Mucosa of descending colon (tissue), 3 donors: ENCODE measurements at places on chromosomes 4 and X.

GRCh38 chr4:22999419-22999818 lies 306.7 kb downstream of the GBA3 start:
- no peak for DNase-seq

DNA sequence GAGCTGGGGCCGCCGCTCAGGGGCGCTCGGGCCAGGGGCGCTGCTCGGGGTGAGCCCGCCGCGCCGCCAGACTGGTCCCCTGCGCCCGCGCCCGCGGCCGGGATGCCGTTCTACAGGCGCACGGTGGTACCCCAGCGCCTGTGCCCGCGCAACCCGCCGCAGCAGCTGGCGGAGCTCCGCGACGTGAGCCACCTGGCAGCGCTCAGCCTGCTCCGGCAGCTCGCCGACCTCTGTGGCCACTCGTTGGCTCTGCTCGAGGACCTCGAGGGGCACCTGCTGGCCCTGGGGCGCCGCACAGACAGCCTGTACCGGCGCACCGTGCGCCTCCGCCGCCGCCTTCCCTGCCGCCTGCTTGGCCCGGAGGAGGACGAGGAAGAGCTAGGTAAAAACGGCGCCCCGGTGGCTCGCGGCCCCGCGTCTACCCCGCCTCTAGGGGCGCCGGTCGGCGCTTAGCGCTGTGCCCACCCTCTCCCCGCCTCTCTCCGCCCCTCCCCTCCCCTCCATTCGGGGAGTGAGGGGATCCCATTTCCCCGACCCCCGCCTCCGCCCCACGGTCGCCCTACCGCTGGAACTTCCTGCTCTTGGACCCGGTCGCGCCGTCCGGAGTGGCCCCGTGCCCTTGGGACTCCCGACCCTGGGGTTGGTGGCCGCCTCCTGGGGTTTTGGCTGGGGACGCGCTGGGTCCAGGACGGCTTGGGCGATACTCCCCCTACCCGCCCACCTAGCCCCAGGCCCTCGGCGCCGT lies 513 bp downstream of the NHSL2 start:
- no peak for DNase-seq

DNA sequence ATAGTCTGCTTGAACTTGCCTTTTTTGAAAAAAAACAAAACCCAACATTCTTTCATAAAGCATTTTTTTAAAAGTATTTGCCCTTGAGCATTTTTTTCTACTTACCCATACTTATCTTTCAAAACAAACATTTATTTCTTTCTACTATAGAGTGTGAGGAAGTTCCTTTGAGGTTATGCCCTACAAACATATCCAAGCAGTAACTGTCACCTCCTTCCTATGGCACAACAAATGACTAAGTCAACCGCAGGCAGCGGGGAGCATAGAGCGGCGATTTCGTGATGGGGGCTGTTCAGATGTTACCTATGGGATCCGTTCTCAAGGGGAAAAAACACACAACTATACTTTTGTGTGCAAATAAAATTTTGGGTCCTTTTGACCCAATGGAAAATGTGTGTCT lies 19.4 kb downstream of the SPRY1 start:
- DNase-seq, result no peak

GRCh38 chr4:125464146-125464545 lies 149.4 kb downstream of the FAT4 start:
- DNase-seq, result no peak

DNA sequence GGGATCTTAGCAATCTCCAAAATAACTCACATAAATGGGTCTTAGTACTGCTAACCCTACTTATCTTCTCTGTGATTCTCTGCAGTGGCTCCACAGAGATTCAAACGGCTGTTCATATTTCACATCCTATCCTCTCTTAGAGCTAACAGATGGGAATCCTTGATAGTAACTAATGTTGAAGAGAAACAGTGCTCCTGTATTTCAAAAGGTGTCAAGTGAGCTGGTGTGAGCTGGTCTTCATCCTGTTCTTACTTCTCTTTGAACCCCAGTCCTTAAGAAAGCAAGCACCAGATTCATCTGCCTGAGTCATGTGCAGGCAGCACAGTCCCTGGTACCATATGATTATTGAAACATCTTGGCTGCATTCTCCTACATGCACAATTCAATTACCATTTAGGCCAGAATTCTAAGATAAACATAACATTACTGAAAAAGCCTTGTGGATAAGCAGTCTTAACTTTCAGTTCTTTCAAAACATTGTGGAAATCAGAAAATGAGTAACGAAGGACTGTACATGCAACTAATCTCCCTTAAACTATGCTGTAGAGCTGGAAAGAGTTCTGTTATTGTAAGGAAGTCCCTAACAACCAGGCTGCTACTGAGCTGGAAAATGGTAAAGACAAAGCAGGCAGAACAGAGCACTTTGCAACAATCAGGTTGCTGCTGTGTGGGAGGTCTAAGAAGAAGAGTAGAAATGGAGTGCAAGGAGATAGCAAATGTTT lies 153.1 kb downstream of the NPNT start:
- no peak for DNase-seq

- DNase-seq, result no peak
These were observed 3.7 kb downstream of the MTMR1 start for GRCh38 chrX:150696866-150697265.

GRCh38 chr4:161320377-161320776 lies 843.4 kb downstream of the FSTL5 start:
- no peak for DNase-seq

- DNase-seq, result no peak
These were observed 24.8 kb upstream of the ACSL1 start for GRCh38 chr4:184850431-184851199.

- DNase-seq, result no peak
These were observed 135.5 kb downstream of the PJA1 start for GRCh38 chrX:69029771-69030170.

DNA sequence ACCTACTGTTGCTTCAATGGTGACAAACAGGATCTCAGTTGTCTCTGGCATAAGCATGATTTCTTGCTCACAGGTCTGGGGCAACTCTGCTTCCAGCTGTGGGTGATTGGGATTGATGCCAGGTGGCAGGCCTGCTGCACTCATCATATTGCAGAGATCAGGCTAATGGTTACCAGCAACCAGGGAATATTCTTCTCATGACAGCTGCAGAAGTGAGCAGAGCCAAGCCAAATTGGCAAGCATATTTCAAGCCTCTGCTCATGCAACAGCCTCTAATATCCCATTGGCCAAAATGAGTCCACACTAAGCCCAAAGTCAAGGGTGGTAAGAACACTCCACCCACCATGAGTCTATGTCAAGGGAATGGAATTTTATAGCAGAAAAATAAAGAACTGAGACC lies 26.7 kb upstream of the TBC1D19 start:
- no peak for DNase-seq

GRCh38 chr4:48752726-48753125 lies 27.4 kb downstream of the FRYL start:
- DNase-seq, result no peak

DNA sequence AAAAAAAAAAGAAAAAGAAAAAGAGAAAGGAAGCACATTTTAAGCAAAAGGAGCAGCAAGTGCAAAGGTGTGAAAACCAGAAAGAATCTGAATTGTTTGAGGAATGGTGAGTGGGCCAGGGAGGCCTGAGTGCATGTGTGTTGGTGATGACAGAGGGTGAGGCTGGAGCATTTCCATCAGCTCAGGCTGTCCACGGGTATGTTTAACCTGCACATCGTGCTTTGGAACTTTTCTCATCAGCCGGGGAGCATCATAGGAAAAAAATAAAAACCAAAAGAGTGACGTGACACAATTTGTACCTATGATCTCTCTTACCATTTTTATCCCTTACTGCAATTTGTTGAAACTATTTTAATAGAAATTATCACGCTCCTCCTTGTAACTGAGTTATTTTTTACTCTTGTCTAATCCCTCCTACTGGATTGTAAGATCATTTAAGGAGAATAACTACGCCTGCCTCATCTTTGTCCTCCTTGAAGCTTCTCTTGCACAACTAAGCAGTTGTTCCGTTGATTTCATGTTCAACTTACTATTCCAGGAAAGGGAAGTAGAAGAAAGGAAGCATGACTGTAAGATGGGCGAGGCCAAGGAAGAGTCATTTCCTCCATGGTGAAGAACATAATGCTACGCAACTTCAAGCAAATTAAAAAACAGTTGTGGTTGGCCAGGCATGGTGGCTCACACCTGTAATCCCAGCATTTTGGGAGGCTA lies 7.0 kb downstream of the PALLD start:
- DNase-seq, result no peak

GRCh38 chr4:188960411-188961093 lies 821.3 kb downstream of the TRIML1 start:
- DNase-seq, result no peak

GRCh38 chrX:2451501-2452316 lies 49.1 kb downstream of the DHRSX start:
- no peak for DNase-seq

GRCh38 chr4:113109106-113109718 lies 59.8 kb downstream of the ANK2 start:
- DNase-seq, result no peak

- DNase-seq, result no peak
These were observed 598.7 kb upstream of the TECRL start for GRCh38 chr4:65007841-65008439.

DNA sequence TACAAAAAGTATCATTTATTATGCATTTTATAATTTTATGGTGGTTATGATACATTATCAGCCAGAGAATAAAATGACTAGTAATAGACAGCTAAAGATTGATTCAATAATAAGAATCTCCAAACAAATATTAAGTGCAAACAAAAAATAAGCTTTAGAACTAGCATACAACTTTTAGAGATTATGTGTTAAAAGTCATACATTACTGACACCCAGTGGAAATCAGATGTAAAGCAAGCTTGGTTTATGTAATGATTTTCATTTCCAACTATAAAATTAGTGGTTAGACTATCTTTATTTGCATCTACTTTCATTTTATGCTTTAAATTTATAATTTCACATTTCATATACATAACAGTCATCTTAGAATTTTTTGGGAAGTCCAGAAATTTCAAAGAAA lies 57.7 kb downstream of the IL13RA2 start:
- no peak for DNase-seq

DNA sequence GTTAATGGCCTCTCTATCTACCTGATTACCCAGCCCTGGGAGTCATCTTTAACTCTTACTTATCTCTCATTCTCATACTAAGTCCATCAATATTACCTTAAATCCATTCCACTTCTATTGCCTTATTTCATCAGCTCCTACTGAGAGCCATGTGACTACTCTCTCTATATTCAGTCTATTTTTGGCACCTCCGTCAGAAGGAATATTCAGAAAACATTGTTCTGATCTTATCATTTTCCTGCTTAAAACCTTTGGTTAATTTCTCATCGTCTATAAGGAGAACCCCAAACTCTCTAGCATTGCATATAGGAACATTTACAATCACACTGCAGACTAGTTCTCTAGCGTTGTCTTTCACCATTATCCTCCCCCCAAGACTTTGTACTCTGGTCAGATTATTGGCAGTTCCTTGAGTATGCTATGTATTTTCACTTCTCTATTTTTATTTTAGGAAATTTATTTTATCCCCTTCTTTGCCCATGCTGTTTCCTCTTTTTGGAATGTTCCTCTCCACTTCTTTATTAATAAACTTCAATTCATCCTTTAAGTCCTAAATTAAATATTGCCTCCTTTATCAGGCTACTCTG lies 13.7 kb upstream of the AMMECR1 start:
- DNase-seq, result no peak

GRCh38 chr4:109321232-109321631 lies 18.8 kb upstream of the COL25A1 start:
- no peak for DNase-seq

- DNase-seq, result no peak
These were observed 144.9 kb downstream of the PJA1 start for GRCh38 chrX:69020316-69020715.

DNA sequence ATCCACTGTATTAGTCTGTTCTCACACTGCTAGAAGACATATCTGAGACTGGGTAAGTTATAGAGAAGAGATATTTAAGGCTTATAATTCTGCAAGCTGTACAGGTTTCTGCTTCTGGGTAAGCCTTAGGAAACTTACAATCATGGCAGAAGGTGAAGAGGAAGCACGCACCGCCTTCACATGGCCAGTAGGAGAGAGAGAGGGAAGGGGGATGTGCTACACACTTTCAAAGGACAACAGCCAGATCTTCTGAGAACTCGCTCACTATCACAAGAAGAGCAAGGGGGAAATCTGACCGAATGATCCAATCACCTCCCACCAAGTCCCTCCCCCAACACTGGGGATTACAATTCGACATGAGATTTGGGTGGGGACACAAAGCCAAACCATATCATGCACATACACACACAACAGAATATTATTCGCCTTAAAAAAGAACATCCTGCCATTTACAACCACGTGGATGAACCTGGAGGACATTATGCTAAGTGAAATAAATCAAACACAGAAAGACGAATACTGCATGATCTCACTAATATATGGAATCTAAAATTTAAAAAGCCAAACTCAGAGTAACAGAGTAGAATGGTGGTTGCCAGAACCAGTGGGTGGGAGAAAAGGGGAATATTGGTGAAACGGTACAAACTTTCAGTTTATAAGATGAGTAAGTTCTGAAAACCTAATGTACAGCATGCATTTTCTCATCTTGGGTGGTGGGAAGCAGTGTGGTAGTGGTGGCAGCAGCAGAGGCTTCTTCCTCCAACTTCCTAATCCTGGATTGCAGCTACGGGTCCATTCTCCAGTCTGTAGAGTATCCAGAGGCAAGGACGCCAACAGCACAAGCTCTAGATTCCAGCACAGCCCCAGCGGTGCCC lies 12.8 kb downstream of the FRYL start:
- no peak for DNase-seq

DNA sequence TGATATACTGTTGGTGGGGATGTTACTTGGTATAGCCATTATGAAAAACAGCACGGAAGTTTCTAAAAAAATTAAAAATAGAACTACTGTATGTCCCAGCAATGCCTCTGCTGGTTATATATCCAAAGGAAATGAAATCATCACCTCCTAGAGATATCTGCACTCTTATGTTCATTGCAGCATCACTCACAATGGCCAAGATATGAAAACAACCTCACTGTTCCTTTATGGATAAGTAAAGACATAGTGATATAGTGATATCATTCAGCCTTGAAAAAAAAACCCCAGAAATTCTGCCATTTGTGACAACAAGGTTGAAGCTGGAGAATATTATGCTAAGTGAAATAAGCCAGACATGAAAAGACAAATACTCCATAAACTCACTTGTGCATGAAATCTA lies 543.8 kb upstream of the SLIT2 start:
- DNase-seq, result no peak

- DNase-seq, result no peak
These were observed 326.4 kb upstream of the NOCT start for GRCh38 chr4:138689187-138689586.

DNA sequence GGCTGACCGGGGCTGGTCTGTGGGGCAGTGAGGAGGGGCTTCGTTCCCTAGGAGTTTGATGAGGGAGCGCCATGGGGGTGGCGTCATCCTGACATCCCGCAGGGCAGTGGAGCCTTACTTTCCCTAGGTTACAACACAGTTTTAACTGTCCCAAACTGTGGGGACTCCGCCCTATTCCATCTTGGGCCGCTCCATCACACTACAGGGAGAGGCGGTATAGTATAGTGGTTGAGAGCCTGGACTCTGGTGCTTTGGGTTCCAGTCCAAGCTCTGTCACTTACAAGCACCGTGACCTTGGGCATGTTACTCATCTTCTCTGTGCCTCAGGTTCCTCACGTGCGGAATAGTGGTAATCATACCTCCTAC lies 44.2 kb downstream of the ZNF185 start:
- DNase-seq, result no peak

GRCh38 chrX:21740329-21741274 lies 17.3 kb downstream of the SMPX start:
- peak; percentile 28 for DNase-seq

GRCh38 chrX:781224-782204 lies 150.9 kb downstream of the SHOX start:
- DNase-seq, result no peak
